ENCODE measurements at places on chromosomes 12 and 14.

GRCh38 chr12:56520048-56520447 is 1.6 kb upstream of the RBMS2 start:
- no peak for DNase-seq

GRCh38 chr14:68628605-68629310 is 164.1 kb downstream of the ZFP36L1 start:
- DNase-seq: peak; percentile 85

GRCh38 chr12:69466867-69467266 is 3.3 kb upstream of the FRS2 start:
- DNase-seq: no peak

- DNase-seq: no peak
These were observed 212.8 kb upstream of the BMP4 start for GRCh38 chr14:54169254-54169924.

DNA sequence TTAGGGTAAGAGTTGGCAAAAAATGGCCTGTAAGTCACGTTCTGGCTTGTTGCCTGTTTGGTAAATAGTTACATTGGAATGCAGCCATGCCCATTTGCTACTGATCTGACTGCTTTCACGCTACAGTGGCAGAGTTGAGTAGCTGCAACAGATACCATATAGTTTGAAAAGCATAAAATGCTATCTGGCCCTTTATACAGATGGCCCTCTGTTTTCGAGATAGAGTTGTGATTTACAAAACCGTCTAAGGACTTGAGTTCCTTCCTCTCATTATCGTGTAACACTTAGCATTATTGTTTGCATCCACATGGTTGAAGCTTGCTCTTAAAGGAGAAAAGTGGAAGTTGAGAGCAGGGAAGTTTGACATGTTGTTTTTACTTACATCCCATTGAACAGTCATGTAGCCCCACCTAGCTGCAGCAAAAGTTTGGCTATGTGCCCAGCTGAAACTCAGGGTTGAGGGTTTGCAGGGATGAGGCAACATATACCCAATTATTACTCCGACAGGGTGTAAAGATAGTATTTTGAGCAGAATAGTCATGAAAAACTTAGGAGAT is 11.3 kb upstream of the SCFD1 start:
- DNase-seq: no peak

DNA sequence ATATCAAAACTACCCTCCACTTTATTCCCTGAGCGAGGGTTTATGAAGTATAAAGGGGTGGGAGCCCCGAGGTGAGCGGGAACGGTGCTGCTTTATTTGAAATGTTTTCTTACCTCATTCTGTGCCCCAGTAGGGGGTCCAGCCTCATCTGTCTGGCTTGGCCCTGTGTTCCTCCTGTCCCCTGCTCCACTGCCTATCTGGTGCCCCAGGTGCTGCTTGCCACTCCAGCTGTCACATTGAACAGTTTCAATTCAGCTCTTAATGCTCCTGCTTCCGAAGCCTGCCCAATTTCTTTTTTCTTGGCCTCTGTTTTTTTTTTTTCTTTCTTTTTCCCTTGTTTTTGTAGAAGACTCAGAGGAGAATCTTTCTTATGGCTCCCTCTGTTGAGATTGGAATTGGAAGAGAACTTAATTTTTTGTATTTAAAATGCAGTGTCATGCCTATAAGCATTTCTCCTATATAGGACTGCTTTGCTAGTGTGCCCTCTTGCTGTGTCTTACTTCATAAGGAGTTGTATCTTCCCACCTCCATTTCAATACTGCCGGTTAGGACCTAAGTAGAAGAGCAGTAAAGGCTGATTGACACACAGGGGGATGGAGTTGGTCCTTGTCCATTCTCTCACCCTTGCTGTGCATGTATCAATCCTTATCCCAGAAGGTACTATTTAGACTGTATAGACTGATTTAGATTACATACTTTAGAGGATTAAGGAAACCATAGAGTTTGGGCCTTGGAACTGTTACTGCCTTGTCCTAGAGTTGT is 2.3 kb downstream of the ATXN7L3B start:
- DNase-seq: no peak

- DNase-seq: no peak
These were observed 147.9 kb upstream of the HIF1A start for GRCh38 chr14:61547186-61548069.

DNA sequence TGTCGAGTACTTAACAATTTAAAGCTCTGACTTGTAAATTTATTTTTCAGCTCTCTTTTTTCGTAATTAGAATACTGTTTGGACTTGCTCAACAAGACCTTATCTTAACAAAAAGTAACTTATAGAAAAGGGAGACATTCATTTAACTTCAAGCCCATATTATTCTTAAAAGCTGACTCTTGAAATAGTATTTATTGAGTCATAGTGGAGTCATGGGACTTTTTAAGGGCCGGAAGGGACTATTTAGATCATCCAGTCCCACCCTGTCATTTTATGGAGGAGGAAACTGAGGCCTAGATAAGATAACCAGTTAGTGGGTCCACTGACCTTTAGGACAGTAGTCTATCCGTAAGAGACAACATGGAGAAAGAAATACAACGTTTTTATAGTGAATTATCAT is 1.5 kb downstream of the RAP1B start:
- DNase-seq: no peak

- DNase-seq: no peak
These were observed 79.7 kb downstream of the DUSP16 start for GRCh38 chr12:12482959-12483358.

DNA sequence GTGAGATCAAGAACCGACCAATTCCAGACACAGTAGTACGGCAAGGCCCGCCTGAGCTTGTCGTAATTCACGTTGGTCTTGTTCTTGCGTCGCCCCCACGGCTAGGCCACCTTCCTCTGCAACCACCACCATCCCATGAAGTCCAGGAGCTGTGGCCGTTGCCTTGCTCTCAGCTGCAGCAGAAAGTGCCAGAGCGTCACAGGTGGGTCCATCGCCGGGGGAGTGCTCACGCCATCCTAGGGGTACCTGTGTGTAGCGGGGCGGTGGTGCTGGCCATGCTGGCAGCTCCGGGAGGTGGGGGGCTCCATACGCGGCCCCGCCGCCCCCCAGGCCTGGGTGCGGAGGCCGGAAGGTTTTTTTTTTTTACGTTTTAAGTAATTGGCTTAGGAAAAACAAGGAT is 23.1 kb downstream of the TMEM121 start:
- DNase-seq: no peak

GRCh38 chr12:11162502-11162901 is 8.5 kb upstream of the SMIM10L1 start:
- DNase-seq: no peak

- DNase-seq: no peak
These were observed 4.6 kb upstream of the SYCP3 start for GRCh38 chr12:101743724-101744472.

DNA sequence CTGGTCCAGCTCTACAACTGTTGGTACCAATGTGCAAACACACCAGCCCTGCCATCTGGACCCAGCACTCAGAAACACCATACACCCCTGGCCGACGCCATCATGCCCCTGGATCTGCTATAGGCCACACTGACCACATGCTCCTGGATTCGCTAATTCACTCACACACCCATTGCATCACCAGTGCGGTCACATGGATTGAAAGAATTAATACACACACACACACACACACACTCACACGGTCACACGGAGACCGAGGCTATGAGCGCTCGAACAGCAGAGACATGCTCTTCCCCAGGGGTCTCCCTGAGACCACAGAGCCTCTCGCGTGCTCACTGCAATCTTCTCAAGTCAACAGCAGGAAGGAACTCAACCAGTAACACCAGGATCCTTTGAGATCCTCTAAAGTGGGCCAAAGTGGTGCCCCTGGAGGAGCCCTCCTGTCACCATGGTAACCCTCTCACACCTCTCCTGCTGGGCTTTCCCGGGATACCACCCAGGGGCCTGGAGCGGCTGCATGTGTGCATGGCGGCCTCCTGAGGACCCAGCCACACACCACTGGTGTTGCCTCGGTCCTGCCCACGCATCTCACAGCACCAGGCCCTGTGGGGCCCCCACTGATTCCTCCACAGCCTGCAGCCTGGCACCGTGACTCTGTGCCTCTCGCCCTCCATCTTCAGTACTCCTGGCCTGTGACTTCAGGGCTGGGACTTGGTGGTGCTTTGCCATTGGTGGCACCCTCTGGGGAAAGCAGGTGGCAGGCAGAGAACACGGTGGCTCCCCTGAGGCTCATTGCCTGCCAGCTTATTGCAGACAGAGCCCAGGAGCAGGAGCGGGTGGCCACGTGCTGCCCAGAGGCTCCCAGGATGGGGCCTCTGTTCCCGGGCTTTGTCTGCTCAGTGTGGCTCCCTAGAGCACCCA is 15.1 kb downstream of the LRTM2 start:
- no peak for DNase-seq

Data from vagina (tissue), 2 donors.